Activated naive CD4-positive, alpha-beta T cell treated with anti-CD3 and anti-CD28 coated beads, Interleukin-2, amount 50 U/mL, for 72 hours (primary cell): ENCODE measurements at places on chromosomes 7 and 10. TPM values are rescaled to one million over a fixed set of nuclear protein-coding genes. Genes with fewer than 3 reads are reported as not detected.

Gene SORCS3
- not detected for total RNA-seq

Gene PON1
- total RNA-seq = not detected

Gene SFTPD
- 0.41 TPM for total RNA-seq

Gene ADAP1
- total RNA-seq = 19.9 TPM

Gene GPR85
- total RNA-seq = 0.09 TPM

Gene KNDC1
- total RNA-seq = not detected

Gene FAM24B
- 10.4 TPM for total RNA-seq

Gene EBF3
- total RNA-seq = not detected

Gene SLC4A2
- total RNA-seq = 48.9 TPM

Gene C10orf67
- 1.5 TPM for total RNA-seq

Gene PON3
- not detected for total RNA-seq

Gene CALN1
- not detected for total RNA-seq

Gene CDK13
- 41.3 TPM for total RNA-seq

Gene ETV1
- not detected for total RNA-seq

Gene C10orf62
- total RNA-seq = not detected

Gene SYT15B
- 0.23 TPM for total RNA-seq
